ENCODE measurements at places on chromosomes 6 and 20. TPM values are rescaled to one million over a fixed set of nuclear protein-coding genes. Genes with fewer than 3 reads are reported as not detected.

The LSM2 gene
- total RNA-seq: 57.4 TPM

- no peaks in the 10 kb centered on the region for H3K27me3 ChIP-seq
- no peaks in the 10 kb centered on the region for H3K4me1 ChIP-seq
- H3K27ac ChIP-seq: no peak overlapping the region
Measured at GRCh38 chr6:82741325-82741995, 324.2 kb downstream of the UBE3D start.

GRCh38 chr6:127582777-127583462, 5.9 kb downstream of the C6orf58 start:
- H3K27ac ChIP-seq: no peak overlapping the region
- no peaks in the 10 kb centered on the region for H3K27me3 ChIP-seq
- H3K4me3 ChIP-seq: no peak overlapping the region
- DNase-seq: no peak
- no peaks in the 10 kb centered on the region for H3K36me3 ChIP-seq

DNA sequence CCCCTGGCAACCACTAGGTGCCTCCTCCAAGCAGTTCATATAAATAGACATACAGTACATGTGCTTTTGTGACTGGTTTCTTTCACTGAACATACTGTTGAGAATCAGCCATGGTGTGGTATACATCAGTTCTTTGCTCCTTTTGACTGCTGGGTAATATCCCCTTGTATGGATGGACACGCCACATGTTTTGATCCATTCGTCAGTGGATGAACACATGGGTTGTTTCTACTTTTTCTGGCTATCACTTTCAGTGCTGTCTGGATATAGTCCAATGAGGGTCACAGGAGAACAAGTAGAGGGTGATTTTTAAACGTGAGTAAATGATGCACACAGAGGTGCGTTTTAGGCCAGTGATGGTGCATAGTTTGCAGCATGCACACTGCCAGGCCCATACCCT, 183.9 kb downstream of the FOXA2 start:
- no peak overlapping the region for H3K27ac ChIP-seq
- H3K36me3 ChIP-seq: no peaks in the 10 kb centered on the region
- no peak for DNase-seq
- no peaks in the 10 kb centered on the region for H3K4me1 ChIP-seq
- no peaks in the 10 kb centered on the region for H3K27me3 ChIP-seq

DNA sequence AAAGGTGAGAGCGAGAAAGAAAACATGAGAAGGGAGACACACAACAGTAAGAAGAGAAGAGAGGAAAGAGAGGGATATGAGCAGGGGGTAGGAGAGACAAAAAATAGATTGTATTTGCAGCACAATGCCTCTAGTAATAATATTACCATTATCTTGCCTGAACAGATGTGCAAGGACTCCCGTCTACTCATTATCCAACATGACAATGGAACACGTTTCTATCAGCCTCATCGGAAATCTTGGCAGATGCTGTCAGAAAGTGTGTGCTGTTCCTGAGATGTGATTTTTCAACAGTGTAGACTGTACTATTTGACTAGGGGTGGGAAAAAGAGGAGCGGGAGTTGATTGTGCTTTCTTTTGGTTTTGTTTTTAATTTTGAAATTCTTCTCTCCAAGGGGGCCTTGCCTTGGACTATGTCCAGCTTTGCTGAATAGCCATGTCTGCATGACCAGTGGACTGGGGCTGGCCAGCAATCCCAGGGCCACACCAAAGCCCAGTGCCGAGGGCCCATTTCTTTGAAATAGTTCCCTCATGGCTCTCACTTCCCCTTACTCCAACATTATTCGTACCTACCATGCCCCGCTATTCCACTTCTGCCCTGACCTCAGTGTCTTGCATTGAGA, 11.3 kb upstream of the TRAM2 start:
- no peak for DNase-seq
- H3K27me3 ChIP-seq: no peaks in the 10 kb centered on the region
- H3K4me1 ChIP-seq: no peaks in the 10 kb centered on the region
- H3K4me3 ChIP-seq: no peak overlapping the region
- no peak overlapping the region for H3K27ac ChIP-seq

DNA sequence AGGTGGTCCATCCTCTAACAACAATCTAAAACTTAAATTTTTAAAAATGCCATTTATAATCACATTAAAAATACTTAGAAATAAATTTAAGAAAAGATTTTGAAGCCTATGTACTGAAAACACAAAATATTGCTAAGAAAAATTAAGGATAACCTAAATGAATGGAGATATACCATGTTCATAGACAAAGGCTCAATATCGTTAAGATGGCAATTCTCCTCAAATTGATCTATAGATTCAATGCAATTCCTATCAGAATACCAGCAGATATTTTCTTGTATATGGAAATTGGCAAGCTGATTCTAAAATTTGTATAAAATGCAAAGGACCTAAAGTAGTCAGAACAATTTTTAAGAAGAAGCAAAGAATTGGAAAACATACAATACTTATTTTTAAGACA, 19.7 kb upstream of the UST start:
- H3K27me3 ChIP-seq: no peaks in the 10 kb centered on the region
- DNase-seq: no peak
- no peak overlapping the region for H3K4me3 ChIP-seq
- H3K36me3 ChIP-seq: no peaks in the 10 kb centered on the region

- H3K27me3 ChIP-seq: no peaks in the 10 kb centered on the region
- H3K4me3 ChIP-seq: no peak overlapping the region
- H3K27ac ChIP-seq: no peak overlapping the region
- no peaks in the 10 kb centered on the region for H3K36me3 ChIP-seq
- DNase-seq: no peak
Measured at GRCh38 chr6:82073484-82073883, 174.1 kb downstream of the IBTK start.

DNA sequence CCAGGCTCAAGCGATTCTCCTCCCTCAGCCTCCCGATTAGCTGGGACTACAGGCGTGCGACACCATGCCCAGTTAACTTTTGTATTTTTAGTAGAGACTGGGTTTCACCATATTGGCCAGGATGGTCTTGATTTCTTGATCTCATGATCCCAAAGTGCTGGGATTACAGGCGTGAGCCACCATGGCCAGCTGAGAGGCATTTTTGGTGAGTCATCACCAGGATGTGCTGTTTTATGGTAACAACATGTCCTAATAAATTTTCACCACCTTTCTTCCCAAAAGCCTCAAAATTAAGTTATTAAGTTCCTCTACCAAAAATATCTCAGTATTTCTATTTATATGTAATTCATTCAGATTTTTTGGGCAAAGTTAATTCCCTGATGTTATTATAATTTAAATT, 53.5 kb downstream of the COL21A1 start:
- no peaks in the 10 kb centered on the region for H3K27me3 ChIP-seq
- H3K4me3 ChIP-seq: no peak overlapping the region
- H3K4me1 ChIP-seq: no peaks in the 10 kb centered on the region
- H3K36me3 ChIP-seq: no peaks in the 10 kb centered on the region
- H3K27ac ChIP-seq: no peak overlapping the region

DNA sequence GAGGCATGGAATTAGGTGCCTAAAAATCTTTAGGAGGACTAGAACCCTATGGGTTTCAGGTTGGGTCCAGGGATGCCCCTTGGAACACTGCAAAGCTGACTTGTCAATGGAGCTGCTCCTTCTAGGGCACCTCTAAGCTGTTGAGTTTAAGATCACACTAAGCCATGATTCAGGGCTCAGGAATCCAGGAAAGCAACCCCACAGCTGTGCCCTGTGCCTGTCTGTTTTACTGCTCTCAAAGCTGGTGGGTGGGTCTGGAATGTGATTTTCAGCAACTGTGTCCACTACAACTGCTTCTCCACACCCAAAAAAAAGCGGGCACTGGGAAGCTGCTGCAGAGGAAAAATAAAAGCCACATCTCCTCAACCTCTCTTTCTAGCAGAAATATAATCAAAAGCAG, 310.4 kb upstream of the MOCS1 start:
- no peaks in the 10 kb centered on the region for H3K36me3 ChIP-seq
- no peaks in the 10 kb centered on the region for H3K27me3 ChIP-seq
- DNase-seq: no peak
- no peaks in the 10 kb centered on the region for H3K4me1 ChIP-seq
- H3K4me3 ChIP-seq: no peak overlapping the region

DNA sequence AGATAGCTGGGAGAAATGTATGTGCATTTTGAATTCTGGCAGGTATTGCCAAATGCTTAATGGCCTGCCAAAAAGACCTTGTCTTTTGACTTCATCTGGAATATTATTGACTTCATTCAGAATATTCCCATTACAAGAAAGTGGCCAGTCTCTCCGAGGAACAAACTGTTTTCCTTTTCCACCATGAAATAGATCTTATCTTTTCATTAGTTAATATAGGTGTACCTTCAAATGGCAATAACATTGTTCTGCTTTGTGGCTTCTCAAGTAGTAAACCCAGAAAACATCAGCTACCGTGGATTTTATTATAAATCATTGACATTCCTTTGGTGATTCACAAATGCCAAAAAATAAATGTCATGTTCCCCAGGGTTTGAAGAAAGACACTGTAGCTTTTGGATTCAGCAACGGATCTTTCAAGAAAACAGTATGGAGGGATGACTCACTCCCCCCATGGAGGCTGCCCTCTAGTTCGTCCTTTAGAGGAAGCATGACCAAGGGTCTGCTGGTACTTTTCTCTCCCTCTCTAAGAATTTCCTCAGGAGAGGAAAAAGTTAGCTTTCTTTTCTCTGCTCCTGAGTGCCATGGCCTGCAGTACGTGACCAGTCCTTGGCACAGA, 1.1 kb upstream of the RNF182 start:
- H3K4me1 ChIP-seq: no peaks in the 10 kb centered on the region
- H3K36me3 ChIP-seq: no peaks in the 10 kb centered on the region
- H3K27me3 ChIP-seq: no peaks in the 10 kb centered on the region
- H3K27ac ChIP-seq: no peak overlapping the region
- no peak overlapping the region for H3K4me3 ChIP-seq

GRCh38 chr20:61800359-61801064, 265.2 kb downstream of the TAF4 start:
- peak overlapping the region; percentile 12 for H3K4me3 ChIP-seq
- no peak overlapping the region for H3K27ac ChIP-seq
- DNase-seq: no peak
- H3K36me3 ChIP-seq: no peaks in the 10 kb centered on the region

DNA sequence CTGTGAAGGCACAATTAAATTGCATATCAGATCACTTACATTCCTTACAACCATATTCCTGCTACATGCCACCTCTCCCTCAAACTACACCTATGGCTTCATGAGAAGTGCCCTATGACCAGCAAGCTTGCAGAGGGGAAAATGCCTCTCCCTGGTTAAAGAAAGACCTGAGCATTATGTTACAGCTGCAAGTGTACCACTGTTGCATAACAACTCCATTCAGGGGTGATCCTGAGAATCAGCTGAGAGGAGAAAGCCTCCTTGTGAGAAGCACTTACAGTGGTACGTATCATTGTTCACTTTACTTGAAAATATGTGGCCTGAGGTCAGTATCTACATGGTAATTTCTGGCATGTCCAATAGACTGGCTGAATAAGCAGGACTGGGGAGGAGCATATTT, 20.0 kb downstream of the PDSS2 start:
- H3K4me1 ChIP-seq: peaks cover 9% of the 10 kb centered on the region
- H3K27me3 ChIP-seq: no peaks in the 10 kb centered on the region
- DNase-seq: no peak
- no peak overlapping the region for H3K27ac ChIP-seq
- H3K4me3 ChIP-seq: no peak overlapping the region

All from Karpas-422 (cell line).